ENCODE measurements at places on chromosomes 11 and 22.

DNA sequence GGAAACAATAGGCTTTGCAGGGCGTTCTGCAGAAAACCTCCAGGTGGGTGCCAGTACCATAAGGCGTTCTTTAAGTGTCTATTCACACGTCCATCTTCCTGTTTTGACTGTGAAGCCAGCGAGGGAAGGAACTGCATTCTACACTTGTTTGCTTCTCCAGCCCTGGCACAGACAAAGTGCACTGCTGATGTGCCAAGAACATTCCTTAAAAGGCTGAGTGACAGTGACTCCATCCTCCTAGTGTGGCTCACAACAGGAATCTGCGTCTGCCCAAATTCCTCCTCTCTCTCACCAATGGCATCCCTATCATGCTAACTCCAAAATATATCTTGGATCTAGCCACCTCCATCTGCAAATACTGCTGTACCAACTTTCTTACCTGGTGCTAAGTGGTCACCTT lies 407.4 kb upstream of the SYN3 start:
- no peak for DNase-seq

- DNase-seq = no peak
Observed at GRCh38 chr11:126930091-126930841, 70.3 kb downstream of the KIRREL3 start.

DNA sequence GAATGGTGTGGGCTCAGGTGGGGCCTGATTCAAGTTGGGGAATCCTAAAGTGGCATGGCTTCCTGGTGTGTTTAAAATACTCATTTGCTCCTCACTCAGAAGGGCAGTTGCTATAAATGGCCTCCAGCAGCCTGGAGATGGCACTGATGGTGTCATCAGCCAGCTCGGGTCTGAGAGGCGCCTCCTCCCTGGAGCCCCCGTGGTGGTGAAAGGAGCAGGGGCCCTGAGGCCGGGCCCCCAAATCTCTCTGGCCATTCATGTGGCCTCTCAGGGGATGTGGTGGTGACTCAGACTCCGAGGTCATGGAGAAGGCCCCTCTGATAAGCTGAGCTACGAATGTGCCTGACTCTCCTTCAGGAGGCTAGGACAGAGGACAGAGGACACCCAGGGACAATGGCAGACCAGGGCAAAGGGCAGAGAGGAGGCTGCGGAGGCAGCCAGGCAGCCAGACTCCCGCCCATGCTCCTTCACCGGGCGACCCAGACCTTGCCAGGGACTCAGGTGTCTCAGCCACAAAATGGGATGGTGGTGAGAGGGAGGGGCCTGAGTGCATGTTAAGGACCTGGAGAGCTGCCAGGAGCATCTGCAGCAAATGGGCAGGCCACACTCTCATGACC lies 129.2 kb downstream of the CTTN start:
- no peak for DNase-seq

DNA sequence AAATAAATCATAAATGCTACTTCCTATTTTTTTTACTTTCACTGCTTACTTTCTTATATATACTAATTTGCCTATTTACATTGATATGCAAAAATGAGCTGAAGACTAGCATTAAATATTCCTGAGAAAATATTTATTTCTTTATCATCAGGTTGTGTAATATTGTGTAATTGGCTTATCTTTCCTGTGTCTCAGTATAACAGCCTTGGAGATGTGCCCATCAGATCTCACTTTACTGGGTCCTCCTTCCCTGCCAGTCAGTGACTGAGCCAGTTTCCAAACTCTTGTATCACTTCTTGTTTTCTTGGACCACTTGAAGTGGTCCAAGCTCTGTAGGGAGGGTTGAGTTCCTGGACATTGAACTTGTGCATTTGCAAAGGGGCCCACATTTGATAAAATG lies 900.0 kb downstream of the LUZP2 start:
- no peak for DNase-seq
